ENCODE measurements at places on chromosomes 2 and 18. TPM values are rescaled to one million over a fixed set of nuclear protein-coding genes. Genes with fewer than 3 reads are reported as not detected.

The CXCR1 gene
- not detected for polyA plus RNA-seq

The FBXO15 gene
- polyA plus RNA-seq, result 7.1 TPM

The HOXD13 gene
- polyA plus RNA-seq, result 0.10 TPM

The GREB1 gene
- 13.0 TPM for polyA plus RNA-seq

- DNase-seq, result no peak
Observed at GRCh38 chr2:229925201-229925600, 2.9 kb downstream of the FBXO36 start.

DNA sequence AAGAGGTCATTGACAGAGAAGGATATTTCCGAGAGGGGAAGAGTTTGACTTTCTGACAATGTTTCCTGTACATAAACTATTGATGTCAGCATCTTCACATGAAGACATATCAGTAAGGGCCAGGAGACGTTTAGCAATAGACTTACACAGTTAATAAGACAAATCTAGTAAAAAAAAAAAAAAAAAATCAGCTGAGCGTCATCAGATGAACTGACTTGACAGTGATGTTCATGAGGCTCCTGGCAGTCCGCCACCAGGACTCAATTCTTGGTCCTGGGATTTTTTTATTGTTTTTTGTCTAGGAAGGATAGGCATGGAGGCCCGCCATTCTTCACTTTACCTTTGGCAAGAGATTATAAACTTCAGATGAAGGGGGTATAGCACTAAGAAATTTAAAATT is 14.5 kb downstream of the MRPL44 start:
- DNase-seq, result no peak

DNA sequence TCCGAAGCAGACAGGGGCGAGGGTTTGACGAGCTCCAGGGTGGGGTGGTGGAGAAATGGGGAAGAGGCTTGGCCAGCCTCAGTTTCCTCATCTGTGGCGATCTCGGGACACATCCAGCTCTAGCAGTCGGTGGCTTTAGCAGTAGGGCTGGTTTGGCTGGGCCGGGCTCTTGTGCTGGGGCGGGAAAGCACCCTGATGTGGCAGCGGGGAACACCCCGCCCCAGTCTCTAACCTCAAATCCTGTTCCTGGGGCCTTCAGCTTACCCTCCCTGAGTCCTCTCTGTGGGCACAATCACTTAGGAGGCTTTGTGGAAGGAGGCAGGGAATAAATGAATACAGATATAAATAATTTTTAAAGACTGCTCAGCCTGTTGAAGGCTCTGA is 26.5 kb upstream of the MCFD2 start:
- no peak for DNase-seq

DNA sequence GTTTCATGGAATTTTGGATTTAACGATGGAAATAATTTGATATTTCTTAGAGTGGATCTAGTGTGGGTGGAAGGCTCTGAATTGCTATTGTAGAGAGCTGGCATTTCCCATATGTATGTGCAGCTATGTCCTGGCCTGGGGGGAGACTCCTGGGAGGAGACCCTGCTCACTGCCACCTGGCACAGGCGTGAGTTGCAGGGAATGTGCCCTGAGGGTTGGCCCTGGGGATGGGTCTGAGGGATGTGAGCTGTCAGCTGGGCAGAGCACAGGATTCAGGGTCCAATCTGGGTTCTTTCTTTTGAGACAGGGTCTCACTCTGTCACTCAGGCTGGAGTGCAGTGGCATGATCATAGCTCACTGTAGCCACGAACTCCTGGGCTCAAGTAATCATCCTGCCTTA is 120.2 kb downstream of the CLIP4 start:
- no peak for DNase-seq

GRCh38 chr2:208359632-208359986 is 47.0 kb upstream of the PTH2R start:
- no peak for DNase-seq

- DNase-seq, result no peak
Observed at GRCh38 chr2:118853651-118854291, 6.3 kb upstream of the EN1 start.

GRCh38 chr2:33084433-33084832 is 137.7 kb downstream of the LTBP1 start:
- DNase-seq, result no peak

DNA sequence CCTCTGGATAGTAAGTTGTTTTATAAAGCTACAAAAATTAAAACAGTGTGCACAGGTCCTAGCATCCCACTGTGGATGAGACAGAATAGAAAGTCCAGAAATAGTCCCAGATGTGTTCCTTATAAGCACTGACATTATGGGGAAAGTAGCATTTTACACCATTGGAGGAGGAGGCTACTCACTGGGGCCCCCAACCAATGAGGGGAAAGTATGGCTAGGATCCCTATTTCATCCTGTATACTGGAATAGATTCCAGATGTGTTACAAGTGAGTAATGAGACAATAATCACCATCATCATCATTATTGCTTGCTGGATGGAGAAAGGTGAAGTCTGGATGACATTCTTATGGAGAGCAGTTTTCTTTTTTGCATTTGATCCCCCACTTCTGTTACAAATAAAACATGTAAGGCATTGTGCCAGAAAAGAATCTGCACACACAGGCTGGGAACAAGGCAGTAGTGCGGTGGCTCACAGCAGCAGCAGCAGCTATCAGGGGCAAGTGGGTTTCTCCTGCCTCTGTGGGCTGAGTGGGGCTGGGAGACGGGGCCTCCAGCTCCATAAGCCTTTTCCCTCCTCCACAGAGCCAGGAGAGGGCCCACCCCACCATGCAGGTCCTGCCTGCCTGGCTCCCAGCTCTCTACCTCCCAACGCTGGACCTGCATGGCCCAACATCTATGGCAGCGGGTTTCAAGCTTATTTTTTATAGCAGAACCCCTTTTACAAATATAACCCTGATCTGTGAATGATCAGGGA is 5.0 kb downstream of the ARID5A start:
- DNase-seq, result no peak

GRCh38 chr18:31685097-31686082 is 1.0 kb upstream of the B4GALT6 start:
- DNase-seq, result peak; percentile 61

DNA sequence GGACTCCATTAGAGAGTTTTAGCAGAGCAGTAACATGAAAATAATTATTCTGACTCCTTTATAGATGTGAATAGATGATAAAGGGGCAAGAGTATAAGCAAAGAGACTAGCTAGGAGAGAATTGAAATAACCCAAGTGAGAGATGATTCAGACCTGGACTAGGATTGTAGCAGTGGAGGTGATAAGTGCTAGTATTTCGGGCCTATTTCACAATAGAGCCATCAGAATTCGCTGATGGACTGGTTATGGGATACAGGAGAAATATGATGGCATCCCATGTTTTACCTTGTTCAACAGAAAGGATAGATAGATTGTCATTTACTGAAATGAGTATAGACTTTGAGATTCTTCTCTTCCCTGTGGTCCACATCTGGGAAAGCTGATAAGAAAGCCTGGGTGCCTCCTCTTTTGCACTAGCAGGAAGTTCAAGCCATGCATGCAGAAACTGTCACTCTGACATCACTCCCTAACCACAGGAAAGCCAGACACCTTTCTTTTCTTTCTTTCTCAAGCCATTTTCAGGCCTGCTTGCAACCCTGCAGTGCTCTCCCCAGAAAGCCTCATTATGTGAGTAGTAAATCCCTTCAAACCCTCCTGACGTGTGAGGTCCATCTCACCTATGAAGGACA is 25.3 kb downstream of the DYNAP start:
- no peak for DNase-seq

DNA sequence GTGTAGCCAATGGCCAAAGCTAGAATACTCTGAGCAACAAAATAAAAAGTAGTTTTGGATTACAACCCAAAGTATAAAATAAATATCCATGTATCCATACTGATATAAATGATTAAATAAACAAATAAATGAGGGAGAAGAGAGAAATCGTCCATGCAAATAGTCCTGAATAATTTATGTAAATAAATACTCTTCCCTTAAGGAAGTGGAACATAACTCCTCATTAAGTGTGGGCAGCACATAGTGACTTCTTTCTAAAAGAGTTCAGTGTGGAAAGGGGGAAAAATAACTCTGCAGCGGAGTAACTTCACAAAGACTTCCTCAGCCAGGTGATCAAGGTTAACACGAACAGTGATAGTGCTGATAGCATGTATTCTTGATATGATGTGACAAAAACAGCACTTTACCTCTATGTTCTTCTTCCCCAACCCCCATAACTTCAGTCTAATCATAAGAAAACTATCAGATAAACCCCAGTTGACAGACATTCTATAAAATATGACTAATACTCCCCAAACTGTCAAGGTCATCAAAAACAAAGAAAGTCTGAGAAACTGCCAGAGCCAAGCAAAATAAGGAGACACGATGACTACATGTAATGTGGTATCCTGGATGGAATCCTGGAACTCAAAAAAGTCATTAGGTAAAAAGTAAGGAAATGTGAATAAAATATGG is 30.7 kb downstream of the METTL8 start:
- DNase-seq, result no peak

All from right renal pelvis (tissue), 4 donors.